ENCODE measurements at places on chromosomes 1 and 21. TPM values are rescaled to one million over a fixed set of nuclear protein-coding genes. Genes with fewer than 3 reads are reported as not detected.

The RNF115 gene
- polyA plus RNA-seq, result 4.8 TPM

The LAMC2 gene
- polyA plus RNA-seq, result 0.15 TPM

DNA sequence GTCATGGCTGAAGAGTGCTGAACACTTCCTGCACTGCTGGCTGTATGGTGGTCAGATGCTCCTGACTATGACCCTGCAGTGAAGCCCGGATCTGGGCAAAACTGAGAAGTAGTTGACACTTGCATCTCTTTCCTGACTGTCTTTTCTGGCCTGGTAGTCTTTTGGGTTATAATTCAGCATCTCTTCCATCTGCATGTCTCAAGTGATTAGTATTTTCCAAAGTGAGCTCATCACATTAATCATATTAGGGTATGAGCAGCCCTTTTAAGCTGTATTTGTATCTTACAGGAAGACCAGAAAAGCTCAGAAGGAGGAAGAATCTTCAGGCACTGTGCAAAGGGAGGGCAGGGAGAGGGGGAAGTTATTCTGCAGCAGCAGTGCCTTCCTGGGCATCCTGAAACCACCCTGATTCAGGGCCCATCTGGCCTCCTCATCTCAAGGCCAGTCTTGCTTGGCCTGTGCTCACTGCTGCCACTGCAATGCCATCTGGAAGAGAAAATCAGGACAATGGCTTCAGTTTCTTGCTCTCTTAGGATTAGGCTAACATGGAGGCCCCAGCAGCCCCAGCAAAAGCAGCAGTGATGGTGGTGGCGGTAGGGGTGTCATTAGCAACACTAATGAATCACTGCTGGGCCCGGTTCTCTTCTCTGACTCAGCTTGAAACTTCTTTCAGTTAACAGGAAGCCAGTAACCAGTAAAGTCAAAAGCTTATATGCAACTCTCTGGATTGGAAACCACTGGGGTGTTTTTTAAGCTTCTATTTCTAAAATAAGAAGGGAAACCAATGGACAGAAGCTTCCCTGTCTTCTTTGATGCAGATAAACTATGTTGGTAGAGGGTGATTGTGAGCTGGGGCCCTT lies 63.3 kb upstream of the WDR26 start:
- DNase-seq, result no peak

The CLCA1 gene
- not detected for polyA plus RNA-seq

DNA sequence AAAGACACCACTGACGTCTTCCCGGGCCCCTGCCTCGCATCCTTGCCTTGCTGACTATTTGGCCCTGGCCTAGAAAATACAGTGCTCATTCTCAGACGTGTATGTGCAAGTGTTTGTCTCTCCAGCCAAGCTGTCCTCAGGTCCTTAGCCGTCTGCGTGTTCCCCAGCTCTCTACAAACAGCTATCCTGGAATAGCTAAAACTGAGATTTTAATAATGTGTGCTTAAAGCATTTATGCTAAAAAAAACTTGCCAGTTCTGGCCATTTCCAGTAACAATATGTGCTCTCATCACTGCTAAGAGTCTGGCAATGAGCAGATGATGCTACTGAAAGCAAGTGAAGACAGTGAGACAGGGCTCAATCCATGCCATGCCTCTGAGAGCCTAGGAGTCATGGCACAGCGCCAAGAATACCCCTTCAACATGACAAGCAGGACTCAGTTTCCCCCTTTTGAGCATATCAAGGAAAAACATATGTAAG lies 55.7 kb downstream of the IRF2BP2 start:
- no peak for DNase-seq

DNA sequence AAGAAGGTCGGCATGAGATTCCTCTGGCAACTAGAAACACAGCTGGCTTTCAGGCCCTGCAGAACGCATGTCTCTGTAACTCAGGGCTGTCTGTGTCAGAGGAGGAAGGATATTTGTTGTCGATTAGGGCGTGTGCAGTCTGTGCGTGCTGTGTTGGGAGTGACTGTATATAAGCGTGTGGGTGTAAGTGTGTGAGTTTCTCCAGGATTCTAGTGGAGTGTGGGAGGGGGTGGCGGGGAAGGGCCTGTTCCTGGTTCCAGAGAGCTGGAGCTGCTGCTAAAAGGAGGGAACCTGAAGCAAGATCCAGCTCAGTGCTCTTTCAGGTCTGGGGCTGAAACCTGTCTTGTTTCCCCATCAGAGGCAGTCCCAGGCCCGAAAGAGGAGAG lies 74.3 kb downstream of the SLC16A1 start:
- no peak for DNase-seq

GRCh38 chr1:16387201-16388188 lies 20.5 kb downstream of the SZRD1 start:
- DNase-seq, result no peak

The GNAT2 gene
- 0.16 TPM for polyA plus RNA-seq

The DSCAM gene
- not detected for polyA plus RNA-seq

DNA sequence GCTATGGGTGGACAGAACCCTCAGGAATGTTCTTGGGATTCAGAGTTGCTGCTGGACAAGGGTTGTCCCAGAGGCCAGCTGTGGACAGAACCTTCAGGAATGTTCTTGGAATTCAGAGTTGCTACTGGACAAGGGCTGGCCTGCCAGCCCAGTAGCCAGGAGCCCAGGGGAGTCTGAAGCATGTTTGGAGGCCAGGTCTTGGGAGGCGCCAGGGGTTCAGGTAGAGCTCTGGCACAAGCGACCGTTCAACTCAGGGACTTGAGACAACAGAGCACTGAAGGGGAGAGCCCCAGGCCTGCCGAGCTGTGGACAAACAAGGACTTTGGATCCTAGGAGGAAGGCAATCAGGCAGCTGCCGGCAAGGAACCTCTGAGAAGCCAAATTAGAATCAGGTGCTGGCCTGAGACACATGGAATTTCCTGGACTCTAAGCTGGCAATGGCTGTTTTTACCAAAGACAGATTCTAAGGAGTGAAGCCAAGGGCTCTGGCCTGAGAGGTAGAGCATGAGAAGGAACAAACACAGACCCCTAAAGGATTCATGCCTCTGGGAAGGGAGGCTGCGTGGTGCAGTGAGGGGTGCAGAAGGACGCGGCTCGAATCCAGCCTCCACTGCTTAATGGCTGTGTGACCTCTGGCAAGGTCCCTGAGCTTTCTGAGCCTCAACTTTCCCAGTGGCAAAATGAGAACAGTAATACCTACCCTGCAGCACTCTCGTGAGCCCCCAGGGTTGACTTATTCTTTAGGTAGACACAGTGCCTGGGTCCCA lies 13.4 kb downstream of the PLA2G5 start:
- DNase-seq, result no peak

The CTH gene
- 4.2 TPM for polyA plus RNA-seq

DNA sequence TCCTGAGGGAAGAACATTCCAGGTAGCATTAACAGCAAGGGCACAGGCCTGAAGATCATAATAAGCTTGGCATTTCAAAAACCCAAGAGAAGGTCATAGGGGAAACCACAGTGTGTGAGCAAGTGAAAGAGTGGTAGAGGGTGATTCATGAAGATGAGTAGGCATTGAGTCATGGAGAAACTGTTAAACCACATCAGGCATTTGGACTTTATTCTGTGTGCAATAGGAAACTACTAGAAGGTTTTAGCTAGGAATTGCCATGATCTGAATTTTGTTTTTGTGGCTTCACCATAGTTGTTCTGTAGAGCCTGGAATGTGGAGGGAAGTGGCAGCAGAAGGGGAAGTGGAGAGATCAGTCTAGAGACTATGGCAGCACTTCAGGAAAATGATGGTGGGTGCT lies 359.0 kb upstream of the PTBP2 start:
- DNase-seq, result no peak

Measured in SK-N-SH (cell line).